Fibroblast of the conjunctiva (primary cell): ENCODE measurements at places on chromosomes 2 and 18.

- no peak for DNase-seq
Measured at GRCh38 chr18:42742969-42743368, 372.5 kb downstream of the RIT2 start.

GRCh38 chr2:81545626-81546025 lies 1241.1 kb upstream of the LRRTM1 start:
- no peak for DNase-seq

- no peak for DNase-seq
Measured at GRCh38 chr2:144679942-144680341, 160.0 kb upstream of the ZEB2 start.

- DNase-seq, result no peak
Measured at GRCh38 chr2:48278590-48278989, 251.4 kb upstream of the STON1 start.

GRCh38 chr2:71150082-71150816 lies 19.8 kb downstream of the MPHOSPH10 start:
- no peak for DNase-seq

DNA sequence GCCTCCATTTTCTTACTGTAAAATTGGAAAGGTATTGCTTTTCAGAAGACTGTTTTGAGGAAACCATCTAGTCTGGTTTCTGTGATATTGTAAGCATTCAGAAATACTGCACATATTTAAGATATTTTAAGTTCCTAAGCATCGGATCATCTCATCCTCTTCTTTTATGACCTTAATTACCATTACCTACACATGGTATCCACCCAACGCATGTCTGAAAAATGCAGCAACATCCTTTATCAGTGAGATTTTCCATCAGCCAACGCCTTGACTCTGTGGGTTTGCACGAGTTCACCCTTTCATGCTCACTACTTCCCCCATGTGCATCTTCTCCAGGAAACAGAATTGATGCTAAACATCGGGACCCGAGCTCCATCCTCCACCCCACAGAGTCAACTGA lies 84.3 kb downstream of the COL4A4 start:
- DNase-seq, result no peak

DNA sequence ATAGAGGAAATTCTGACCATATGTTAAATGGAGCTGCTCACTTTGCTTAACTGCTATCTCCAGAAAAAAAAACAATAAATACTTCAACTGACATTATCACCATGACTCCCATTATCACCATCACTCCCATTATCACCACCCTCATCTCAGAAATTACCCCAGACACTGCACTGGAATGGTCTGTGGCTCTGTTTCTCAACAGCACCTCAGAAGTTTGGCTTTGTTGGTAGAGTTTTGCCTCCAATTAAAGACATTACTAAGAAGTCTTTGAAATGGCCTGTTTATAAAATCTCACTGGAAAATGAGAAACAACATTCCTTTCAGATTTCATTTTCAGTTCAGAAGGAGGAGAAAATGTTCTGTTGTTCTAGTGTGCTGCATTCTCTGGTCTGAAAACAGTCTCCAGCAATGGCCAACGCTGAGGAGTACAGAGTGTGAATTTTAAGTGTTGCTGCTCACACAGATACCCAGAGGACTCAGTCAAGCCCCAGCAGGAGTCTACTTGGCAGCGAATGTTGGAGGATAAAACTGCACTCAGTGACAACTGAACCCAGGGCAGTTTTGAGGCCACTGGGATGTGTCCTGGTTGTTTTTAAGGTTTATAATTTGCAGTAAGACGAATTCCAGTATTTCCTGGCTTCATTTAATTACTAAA lies 364.5 kb upstream of the CDH2 start:
- no peak for DNase-seq

DNA sequence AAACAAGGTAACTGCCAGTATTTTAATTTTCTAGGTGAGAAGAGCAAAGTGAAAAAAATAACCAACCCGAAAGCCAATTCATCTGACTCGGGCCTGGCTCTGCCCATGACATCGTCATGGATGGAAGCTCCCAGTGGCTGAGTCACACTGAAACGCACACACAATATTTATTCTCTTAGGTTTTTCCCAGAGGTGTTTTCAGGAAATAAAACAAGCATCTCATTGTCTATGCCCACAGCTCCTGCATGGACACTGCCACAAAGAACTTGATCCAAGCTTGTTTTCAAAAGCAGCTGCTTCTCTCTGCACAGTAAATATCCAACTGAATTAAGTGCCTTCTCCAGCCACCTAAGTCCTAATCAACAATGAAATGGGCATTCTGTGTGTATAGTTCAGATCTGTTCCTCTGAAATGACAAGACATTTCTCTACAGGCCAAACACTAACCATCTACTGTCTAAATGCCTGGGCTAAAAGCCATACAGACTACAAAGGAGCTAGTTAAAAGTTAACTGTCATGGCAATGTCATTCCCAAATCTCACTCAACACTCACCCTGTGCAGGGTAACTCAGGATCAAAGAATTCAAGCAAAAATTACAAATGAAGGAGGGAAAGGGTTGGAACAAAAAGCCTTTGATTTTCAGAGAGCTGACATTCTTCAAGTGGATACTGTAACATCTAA lies 62.9 kb downstream of the RPL31 start:
- DNase-seq, result no peak
